ENCODE measurements at places on chromosomes 13 and 19.

GRCh38 chr19:10662384-10663251, 8.5 kb downstream of the ILF3 start:
- no peak for DNase-seq

DNA sequence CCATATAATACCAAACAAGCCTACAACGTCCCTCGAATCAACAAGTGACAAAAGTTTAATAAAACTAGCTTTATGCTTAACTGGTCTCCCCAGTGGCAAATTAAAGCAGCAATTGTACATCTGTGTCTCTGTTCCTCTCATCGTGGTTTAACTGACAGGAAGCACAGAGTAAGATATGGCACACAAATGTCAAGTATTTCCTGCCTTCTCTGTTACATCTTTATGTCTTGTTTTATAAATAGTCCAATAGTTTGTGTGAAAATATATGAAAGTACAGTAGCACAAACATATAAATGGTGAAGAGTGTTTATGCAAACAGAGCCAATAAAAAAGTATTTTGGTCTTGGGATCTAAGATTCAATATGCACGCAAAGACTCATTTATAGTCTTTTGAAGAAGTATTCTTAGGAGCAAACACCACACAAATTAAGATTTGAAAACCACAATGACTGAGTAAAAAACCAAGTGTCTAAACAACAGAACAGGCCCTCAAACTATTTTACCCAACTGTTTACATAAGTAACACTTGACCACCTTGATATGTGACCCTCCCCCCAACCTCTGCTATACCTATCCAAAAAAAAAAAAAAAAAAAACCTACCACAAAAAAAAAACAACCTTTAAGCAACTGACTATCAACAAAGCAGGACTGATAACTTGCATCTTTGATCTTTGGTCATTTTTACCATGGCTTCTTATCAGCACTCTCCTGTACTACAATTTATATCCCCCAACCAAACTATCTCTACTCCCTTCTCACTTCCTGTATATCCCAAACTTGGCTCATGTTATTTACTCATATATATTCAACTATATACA, 14.0 kb downstream of the ELF1 start:
- DNase-seq = no peak

DNA sequence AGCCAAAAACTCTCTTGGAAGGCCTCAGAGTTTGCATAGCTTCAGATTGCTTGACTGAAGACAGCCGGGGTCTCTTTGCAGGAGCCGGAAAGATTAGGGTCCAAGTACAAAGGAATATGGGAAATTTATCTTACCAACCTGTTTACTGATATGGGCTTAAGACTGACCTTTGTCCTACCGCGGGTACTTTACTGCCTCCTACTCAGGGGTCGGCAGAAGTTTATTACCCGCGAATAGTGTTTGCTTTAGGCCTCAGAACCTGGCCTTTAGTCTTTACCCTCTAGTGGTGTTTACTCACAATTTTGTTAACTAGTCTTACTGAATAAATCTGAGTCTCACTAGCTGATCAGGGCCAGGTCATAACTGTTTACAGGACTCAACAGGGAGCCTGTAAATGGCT, 765.4 kb upstream of the SPRY2 start:
- no peak for DNase-seq

DNA sequence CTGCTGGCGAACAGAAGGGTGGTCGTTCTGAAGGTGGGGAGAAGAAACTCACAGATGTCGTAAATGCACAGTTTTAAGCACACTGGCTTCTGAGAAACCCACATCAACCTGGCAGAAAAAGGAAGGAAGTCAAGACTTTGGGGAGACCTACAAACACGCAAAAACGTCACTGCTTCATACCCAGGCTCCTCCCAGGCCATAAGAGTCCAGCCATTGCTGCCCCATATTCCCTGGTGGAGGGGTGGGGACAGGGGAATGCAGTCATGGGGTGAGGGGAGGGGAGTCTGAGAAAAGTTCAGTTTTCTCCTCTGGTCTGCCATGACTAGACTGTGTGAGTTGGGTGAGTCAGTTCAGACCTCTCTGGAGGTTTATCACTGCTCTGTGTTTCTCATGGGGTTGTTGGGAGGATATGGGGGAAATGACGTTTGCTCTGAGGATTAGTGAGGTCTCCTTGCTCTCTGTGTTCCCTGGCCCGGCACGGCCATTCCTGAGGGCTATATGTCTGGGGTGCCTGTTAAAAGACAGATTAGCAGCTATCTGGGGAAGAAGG, 139.0 kb downstream of the FLT1 start:
- DNase-seq = no peak

- no peak for DNase-seq
These were observed 9.4 kb upstream of the GRAMD1A start for GRCh38 chr19:34990578-34991192.

DNA sequence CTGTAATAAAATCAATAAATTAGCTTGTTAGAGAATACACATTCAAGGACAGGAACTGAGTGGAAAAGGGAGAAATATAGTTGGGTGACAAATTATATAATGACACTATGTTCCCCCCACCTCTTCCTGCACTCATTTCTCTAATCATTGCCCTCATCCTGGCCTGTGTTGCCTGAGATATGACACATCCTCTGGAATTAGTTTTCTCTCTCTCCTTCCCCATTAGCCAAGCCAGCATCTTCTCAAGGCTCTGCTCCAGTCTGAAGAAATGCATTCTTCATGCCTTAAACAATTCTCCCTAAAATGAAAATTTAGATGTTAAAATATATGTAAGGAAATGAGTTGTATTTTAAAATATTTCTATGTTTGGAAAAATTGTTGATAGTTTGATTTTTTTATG, 280.3 kb downstream of the POU4F1 start:
- no peak for DNase-seq

DNA sequence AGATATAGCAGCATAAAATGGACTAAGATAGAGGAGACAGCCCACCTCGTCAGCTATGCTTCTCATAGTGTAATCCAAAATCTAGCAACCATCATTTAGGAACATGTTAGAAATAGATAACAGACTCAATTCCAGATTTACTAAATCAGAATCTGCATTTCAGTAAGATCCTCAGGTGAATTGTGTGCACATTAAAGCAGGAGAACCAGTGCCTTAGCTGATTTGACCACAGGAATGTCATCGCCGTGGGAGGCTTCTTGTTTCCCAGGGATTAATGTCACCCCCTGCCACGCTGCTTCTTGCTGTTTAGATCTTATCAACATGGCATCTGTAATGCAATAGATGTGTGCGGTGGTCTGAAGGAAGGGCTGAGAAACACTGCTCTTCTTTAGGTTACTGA, 84.0 kb downstream of the GPC5 start:
- no peak for DNase-seq

DNA sequence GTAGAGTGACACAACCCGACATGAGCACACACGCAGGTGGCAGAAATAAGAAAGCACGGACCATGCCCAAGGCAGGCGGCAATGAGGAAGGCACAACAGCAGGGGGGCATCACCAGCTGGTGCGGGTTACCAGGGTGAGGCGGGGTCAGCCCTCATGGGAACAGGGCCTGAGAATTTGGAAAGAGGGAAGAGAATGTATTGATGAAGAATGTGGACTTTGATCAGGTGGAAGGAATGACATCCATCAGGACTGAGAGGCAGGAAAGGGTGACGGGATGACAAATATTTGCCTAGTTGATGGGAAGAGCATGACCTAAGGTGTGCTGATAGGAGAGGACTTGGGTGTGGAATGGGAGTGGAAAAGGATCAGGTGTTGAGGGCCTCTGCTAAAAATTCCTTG, 177.5 kb downstream of the ABCC4 start:
- DNase-seq = no peak

DNA sequence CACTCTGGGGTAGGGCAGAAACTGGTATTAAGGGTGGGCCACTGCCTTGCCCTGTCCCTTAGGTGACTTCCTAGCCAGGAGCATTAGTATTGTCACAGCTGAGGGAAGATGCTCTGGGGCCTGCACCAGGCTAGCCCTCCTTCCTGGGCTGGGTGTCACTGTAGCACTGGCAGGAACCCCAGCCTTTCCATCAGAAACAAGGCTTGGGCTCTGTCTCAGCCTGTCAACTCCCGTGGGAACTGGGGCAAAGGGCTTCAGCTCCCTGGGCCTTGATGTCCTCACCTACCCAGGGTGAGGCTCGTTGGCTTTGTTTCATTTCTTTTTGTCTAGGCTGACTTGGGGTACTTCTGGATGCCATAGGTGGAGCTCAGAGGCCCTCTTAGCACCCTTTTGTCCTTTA, 18.0 kb downstream of the PAF1 start:
- DNase-seq = no peak

DNA sequence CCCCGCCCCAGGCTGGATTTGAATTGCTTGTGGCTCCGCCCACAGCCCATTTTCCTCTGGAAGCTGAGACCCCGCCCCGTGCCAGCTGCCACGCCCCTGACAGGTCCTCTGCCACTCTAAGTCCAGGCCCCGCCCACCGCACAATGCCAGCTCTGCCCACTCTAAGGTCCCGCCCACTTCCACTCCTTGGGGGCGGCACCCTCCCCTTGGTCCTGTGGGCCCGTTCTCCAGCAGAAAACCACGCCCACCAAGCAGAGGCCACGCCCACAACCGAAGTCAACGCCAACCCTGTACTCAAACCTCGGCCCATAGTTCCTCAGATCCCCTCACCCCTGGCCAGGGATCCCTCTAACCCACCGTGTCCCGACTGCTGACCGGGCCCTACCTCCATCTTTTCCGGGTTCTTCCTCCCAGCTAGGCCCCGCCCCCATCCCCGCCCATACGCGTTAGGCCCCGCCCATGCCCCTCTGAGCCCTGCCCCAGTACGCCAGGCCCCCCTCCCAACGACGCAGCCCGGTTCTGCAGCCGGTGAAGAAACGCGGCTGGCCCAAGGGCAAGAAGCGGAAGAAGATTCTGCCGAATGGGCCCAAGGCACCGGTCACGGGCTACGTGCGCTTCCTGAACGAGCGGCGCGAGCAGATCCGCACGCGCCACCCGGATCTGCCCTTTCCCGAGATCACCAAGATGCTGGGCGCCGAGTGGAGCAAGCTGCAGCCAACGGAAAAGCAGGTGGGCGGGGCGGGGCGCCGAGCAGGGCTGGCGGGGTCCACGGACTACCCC, 1.3 kb downstream of the HMG20B start:
- DNase-seq = peak; percentile 71

GRCh38 chr19:40633207-40633606, 32.0 kb downstream of the LTBP4 start:
- DNase-seq = no peak

DNA sequence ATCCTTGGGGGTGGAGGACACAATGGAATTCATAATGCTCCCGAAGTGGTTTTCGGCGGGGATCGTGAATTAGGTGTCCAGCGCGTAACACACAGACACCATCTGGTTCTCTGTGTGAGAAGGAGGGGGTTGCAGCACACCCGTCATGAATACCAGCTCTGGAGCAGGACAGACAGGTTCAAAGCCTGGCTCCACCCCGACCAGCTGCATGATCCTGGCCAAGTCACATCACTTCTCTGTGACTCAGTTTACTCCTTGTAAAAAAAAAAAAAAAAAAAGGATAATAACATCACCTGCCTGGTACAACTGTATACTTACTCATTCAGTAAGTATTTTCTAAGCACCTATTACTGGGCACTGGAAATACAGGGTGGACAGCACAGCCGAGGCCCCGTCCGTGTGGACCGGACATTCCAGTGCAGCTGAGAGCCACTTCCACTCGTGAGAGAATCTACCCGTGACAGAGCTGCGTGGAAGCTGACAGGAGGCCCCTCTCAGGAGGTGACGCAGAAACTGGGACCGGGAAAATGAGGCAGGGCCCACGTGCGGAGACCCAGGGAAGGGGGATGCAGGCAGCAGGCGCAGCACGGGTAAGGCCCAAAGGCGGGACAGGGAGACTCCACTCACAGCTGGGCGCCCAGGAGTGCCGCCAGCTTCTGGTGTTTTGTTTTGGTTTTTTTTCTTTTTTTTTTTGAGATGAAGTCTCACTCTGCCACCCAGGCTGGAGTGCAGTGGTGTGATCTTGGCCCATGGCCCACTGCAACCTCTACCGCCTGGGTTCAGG, 12.0 kb downstream of the RDH13 start:
- DNase-seq = no peak
